ENCODE measurements at places on chromosomes 12 and 14. TPM values are rescaled to one million over a fixed set of nuclear protein-coding genes. Genes with fewer than 3 reads are reported as not detected.

DNA sequence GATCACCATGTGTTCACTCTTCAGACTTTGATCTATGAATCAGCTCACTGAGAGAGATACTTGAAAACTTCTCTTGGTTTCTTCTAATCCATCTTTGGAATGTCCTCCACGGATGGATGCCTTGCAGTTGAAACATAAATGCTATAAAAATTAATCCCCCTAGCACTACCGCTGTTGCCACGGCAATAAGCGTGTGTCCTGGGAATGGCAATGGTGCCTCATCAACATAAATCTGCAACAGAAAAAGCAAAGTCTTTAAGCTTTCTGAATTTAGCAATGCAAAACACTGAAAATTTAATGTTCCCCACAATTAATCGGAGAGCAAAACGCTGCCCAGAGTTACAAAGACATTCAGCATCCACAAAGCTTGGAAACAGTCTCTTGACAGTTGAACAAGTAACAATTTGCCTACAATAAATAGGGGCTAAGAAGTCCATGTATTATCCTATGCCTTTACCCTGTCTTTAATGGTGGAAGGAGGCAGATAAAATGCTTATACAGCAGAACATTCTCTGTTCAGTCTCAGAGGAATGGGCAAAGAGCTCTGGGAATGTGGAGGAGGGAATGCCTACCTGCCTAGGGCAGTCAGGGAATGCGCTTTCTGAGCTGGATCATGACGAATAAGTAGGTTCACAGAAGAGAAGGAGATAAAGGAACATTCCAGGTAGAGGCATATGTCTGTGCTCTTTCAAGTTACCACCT, 70.9 kb upstream of the PPP4R3A start:
- no peak for DNase-seq

- no peak for DNase-seq
Measured at GRCh38 chr14:68786491-68787091, 6.3 kb downstream of the ZFP36L1 start.

DNA sequence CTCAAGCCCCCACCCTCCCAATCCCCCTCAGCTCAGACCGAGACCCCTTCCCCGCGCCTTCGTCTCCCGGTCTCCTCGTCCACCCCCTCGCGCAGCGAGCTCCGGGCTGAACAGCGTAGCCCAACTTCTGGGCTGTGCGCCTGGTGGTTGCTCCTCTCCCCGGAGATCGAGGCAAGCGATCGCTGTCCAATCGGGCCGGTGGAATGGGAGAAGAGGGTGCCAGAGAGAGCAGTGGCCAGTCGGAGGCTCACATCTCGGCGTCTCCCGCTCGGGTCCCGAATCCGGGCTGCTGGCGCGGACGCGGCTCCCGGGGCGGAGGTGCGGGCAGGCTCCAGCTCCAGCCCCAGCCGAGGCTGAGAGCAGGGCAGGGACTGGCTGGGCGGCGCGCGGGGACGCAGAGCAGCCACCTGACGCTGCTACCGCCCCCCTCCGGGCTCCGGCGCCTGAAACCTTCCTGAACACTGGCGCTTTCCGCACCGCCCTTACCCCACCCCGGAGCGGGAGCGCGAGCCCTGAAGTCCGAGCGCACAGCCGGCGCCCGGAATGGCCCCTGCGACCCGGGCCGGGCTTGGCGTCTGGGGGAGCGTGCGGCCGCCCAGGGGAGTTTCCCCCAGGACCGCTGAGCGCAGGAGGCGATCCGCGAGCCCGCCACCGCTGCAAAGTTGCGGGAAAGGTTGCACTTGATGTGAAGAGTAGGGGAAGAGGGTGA, 508 bp upstream of the KCNH5 start:
- DNase-seq = peak; percentile 65

GRCh38 chr12:124464062-124464461, 103.3 kb downstream of the NCOR2 start:
- DNase-seq = no peak

DNA sequence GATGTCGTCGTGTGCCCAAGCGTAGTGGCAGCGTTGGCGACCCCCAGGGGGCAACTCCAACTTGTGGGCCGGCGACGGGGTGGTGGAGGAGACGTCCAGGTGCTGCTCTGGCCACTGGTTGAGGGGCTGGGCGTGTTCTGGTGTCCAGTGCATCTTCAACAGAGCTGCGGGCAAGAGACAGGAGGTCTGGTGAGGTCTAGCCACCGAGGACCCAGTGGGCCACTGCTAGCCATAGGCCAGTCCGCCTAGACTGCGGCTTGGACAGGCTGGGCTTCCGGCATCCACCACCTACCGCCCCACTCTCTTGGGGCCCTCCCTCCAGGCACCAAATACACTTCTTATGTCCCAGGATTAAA, 26.3 kb downstream of the FIGNL2 start:
- no peak for DNase-seq

The APOF gene
- not detected for total RNA-seq

The SLC39A5 gene
- 265 TPM for total RNA-seq

The LPCAT3 gene
- total RNA-seq = 33.8 TPM

The PLCZ1 gene
- not detected for total RNA-seq

The SLCO1B1 gene
- total RNA-seq = not detected

The HEATR5A gene
- 10.3 TPM for total RNA-seq

The KIF5A gene
- 0.28 TPM for total RNA-seq
